ENCODE measurements at places on chromosomes 11 and 22.

- no peak for DNase-seq
These were observed 9.8 kb downstream of the RPL27A start for GRCh38 chr11:8692417-8692816.

GRCh38 chr11:85813721-85814120 is 2.8 kb upstream of the SYTL2 start:
- no peak for DNase-seq

GRCh38 chr22:38494498-38494897 is 11.6 kb downstream of the DDX17 start:
- DNase-seq, result no peak

- no peak for DNase-seq
These were observed 17.6 kb downstream of the MYH9 start for GRCh38 chr22:36369922-36370791.

GRCh38 chr11:21811572-21811971 is 381.3 kb upstream of the ANO5 start:
- DNase-seq, result no peak
